ENCODE measurements at places on chromosomes 2 and 18.
A peak's percentile ranks its signal among the peaks of the same experiment; 100 is the strongest.

DNA sequence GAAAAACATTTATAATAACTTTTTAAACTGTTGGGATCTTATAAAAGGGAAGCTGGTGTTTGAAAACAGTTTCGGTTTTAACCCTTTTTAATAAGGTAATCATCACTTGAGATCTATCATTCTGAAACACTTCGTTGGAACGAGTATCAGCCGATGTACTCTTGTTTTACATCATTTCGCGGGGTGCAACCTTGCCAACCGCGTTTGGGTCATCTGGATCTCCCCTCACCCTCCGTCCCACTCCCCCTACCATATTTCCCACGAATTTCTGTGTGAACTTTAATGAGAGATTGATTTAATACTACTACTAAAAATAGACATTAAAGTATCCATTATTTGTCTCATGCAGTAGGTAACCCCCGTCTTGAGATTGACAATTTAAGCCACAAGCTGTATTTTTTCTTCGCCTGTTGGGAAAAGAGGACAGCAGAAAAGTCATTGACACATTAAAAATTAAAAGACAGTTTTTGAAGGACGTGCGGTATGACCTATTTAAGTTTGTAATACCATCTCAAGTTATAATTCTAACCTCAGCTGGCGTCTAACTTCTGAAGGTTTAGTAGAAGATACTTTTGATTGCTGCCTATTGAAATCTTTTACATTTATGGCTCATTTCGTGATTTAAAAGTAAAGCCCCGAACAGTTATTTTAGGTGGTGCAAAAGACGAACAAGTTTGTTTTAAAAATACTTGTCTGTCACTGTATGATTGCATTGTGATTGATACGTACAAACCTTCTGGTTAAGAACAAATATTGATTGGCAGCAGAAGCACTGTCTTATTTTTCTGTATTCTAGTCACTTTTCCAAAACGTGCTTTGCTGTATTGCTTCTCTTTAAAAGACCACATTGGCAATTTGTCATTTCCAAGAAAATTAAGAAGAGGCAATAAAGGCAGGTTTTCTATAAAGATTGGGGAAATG lies 1.5 kb downstream of the CREB1 start:
- peak; percentile 38 for DNase-seq

DNA sequence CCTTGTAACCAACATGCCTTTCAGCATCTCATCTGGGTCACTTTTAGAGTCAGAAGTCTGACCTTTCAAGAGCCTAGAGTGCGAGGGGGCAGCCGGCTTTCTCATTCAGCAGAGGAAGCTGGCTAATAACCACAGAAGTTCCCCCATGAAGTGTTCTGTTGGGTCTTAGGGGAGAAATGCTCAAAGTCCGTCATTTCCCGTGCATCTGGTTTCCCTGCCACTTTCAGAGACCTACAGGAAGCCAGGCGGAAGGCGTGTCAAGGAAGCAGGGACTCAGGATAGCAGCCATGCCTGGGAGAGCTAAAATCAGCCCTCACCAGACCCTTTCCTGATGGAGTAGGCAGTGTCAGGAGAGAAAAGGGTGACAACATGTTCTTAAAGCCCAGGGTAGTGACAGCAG lies 301.8 kb upstream of the ID2 start:
- DNase-seq = no peak

- no peak for DNase-seq
Measured at GRCh38 chr18:25516121-25516520, 164.2 kb upstream of the ZNF521 start.

DNA sequence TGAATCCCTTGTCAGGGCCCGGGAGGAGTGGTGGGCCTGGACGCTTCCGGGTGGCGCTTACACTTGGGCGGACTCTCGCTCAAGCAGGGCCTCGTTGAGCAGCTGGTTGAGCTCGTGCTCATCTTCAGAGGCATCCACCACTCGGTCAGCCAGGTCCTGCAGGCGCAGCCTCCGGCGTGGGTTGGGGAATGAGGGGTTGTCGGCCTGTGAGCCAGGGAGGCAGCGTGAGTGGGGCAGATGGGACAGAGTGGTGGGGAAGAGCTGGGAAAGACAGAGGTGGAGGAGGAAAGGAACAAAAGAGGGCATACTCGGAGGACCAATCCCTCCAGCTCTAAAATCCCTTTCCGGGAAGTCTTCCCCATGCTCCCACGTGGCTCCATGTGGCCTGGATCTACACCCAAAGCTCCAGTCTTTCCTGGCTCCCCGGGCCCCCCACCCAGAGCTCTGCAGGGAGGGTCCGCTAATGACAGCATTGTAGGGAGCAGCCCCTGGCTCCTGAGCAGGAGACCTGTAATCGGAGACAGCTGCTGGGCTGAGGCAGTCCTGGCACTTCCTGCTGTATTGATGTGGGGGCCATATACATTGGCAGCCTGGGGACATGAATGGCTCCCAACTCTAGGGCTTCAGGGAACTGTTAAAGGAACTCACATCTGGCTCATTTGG lies 41.6 kb downstream of the CENPO start:
- DNase-seq = no peak

- no peak for DNase-seq
Measured at GRCh38 chr2:7034303-7034702, 117.1 kb downstream of the RNF144A start.

DNA sequence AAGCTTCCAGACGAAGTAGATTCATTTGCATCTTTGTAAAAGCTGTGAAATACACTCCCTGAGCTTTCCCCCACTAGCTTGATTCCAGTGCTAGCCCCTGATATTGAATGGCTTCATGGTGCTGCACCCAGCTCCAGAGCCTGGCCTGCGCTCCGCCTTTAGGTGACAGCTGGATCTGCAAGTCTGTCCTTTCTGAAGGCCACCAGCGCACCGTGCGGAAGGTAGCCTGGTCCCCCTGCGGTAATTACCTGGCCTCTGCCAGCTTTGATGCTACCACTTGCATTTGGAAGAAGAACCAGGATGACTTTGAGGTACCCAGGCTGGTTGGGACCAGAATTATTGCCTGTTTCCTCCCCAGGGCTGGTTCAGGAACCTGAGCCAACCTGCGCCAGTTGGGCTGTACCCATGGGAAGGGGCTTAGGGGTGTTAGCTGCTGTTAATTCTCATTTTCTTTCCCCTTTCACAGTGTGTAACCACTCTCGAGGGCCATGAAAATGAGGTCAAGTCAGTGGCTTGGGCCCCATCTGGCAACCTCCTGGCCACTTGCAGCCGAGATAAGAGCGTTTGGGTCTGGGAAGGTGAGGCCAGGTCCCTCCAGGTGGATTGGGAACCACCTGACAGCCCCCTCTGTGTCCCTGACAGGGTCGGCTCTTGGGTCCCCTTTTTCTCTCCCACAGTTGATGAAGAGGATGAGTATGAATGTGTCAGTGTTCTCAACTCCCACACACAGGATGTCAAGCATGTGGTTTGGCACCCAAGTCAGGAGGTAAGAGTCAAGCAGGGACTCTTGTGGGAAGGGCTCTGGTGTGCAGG lies 1.3 kb downstream of the CIAO1 start:
- DNase-seq = peak; percentile 64

DNA sequence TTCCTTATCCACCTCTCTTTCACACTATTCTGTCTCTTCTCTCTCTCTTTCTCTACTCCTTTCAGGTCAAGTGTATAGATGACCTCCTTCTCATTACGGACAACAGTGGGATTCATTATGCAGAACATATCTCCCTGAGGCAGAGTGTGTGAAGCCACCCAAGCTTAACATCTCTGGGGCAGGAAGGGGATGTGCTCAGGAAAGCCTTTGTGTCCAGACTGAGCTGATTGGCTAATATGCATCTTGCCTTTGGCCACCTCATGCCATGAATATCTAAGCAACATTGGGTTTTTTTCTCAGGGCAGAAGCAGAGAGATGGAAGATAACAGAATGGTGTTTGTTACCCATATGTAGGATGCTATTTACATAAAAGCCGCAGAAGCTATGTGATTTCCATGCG lies 211.4 kb upstream of the LRRTM1 start:
- no peak for DNase-seq

- peak; percentile 98 for DNase-seq
Measured at GRCh38 chr2:189210250-189211087, 30.9 kb upstream of the COL5A2 start.

DNA sequence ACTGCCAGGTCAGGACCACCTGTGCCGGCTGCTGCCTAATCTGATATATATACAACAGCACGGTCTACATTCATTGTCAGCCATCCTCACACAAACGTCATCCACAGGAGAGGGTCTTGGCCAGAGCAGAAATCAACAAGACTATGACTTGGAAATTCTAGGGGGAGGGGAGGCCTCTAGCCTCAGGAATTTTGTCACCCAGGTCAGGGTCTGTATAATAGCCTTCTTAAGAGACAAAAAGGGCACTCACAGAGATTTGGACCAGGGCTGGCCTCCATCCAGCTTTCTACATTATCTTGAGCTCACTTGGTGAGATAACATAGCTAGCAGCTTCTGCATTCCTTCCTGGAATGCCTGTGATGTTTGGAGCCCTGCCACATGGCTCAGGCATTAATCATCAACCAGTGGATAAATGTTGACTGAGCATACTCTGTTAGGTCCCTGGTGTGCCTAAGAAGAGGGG lies 50.4 kb upstream of the CTIF start:
- DNase-seq = peak; percentile 95

GRCh38 chr2:149049142-149049541 lies 10.6 kb downstream of the LYPD6B start:
- peak; percentile 79 for DNase-seq

GRCh38 chr2:28322051-28322450 lies 70.6 kb upstream of the FOSL2 start:
- no peak for DNase-seq

DNA sequence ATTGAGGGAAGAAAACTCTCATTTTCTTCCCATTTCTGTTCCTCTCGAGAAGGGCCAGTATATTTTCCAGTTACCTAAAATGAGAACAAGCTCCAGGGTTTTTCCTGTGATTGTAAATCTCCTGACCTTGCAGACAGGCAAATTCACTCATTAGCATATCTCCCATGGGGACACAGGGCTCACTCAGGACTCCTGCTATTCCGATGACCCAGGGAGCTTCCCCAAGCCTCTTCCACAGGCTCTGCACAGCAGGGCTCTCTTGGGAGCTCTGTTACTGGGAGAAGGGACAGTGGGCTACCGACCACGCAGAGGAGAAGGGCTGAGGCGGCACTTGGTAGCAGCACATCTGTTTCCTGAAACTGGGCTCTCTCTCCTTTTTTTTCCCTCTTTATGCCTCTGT lies 135.2 kb upstream of the CAPN13 start:
- no peak for DNase-seq

DNA sequence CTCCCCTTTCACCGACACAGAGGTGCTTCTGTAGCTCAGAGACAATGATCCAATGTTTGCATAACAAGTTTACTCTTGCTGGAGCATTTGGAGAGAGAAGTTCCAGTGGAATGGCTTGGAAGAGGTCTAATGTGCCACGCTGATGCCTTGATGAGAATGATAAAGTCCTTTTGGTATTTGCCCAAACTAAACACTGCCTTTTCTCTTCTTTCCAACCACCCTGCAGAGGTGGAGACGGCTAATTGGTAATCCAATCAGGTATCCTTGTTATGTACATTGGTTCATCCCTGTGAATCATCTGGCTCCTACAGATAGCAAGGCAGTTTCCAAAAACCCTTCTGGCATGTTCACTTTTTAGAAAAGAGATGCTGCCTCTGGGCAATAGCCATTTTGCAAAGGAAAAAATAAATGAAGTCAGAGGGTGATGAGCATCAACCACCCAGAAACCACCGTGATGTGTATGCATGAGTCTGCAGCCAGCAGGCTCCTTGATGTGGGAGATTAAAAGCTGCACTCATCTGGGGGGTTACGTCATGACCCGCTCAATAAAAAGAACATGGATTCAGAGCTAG lies 40.6 kb downstream of the KIAA2012 start:
- DNase-seq = peak; percentile 79

DNA sequence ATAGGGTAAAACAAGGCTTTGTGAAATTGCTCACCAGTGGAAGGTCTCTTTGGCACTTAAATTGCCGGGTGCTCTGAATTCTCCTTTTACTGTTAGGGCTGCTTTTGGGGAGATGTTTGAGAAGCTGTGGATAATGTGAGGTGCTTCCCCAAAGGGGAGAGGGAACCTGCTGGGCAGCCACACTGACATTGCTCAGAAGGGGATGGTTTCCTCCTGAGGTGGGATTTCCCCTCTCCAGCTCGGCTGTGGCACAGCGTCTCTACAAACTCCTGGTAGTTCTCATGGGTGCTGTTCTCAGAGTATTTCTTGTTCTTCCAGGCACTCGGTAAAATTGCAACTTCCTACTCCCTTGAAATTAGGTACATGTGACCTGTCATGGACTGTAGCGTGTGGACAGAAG lies 124.2 kb downstream of the LPIN1 start:
- no peak for DNase-seq

DNA sequence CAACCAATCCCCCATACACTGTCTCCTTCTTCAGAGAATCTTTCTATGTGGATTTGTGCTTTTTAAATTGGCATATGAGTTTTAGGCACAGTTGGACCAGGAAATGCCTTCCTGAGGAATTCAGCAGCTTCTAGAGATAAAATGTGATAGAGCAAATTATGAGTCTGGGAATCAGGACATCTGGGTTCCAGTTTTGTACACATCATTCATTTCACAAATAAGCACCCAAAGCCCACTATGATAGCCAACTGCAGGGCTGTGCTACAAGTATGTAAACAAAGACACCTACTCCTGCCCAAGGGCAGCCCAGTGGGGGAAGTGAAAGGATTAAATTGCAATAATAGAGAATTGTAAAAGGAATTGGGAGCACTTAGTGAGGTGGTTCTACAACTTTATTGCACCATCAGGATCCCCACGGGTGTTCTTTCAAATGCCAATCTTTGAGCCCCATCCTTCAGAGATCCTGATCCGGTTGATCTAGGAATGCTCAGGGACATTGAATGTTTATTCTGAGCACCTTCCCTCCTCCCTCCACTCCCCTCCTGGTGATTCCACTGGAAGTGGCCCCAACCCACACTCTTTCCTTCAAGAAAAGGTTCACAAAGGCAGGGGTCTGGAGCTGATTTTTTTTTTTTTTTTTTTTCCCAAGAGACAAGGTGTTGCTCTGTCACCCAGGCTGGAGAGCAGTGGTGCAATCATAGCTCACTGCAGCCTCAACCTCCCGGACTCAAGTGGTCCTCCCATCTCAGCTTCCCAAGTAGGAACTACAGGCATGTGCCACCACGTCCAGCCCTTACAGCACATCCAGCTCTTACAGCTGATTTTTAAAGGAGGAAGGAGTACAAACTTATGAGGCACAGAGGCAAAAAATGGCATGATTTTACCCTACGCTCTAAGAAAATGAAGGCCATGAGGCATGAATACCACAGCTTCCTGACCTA lies 11.1 kb upstream of the KCMF1 start:
- DNase-seq = peak; percentile 65

DNA sequence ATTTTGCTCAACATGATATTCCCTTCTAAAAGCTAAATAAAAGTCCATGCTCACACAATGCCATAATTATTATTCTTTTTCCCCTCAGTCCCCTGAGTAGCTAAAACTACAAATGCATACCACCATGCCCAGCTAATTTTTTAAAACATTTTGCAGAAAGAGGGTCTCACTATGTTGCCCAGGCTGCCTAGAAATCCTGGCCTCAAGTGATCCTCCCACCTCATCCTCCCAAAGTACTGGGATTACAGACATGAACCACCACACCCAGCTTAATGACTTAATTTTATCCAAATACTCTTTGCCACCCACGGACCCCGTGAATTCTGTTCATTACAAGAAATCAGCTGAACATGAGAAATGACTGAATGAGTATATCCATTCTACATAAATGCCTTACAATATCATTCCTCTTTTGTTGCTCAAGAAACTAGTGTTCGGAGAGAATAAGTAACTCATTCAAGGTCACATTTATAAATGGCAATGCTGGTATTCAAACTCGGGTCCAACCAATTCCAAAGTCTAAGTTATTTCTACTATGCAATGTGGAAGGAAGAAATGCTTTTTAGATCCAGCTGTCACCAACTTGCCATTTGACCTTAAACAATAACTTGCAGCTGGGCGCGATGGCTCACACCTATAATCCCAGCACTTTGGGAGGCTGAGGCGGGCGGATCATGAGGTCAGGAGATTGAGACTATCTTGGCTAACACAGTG lies 59.8 kb downstream of the NOL10 start:
- no peak for DNase-seq
